Vagina (tissue), 2 donors: ENCODE measurements at places on chromosomes 1 and 21.

DNA sequence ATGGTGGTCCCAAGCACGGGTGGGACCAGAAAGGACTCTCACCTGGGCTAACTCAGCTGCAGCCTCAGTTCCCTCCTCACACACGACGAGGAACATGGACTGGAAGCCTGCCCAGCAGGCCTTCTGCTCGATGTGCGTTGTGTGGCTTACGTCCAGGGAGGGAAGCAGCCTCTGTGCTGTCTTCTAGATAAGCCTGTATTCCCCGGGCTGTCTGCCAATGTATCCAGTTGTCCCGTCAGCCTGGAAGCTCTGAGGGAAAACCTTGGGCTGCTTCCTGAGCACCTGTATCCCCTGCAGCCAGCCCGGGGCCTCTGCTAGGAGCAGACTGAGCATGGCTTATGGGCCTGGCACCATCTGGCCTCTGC, 10.5 kb downstream of the PCSK9 start:
- H3K27ac ChIP-seq: no peak overlapping the region
- H3K4me1 ChIP-seq: no peaks in the 10 kb centered on the region
- H3K36me3 ChIP-seq: no peaks in the 10 kb centered on the region
- DNase-seq: no peak
- no peaks in the 10 kb centered on the region for H3K27me3 ChIP-seq
- no peak overlapping the region for H3K4me3 ChIP-seq

- no peak overlapping the region for H3K4me3 ChIP-seq
- no peak overlapping the region for H3K27ac ChIP-seq
- DNase-seq: no peak
Observed at GRCh38 chr1:80214888-80215540, 1208.5 kb upstream of the ADGRL4 start.

DNA sequence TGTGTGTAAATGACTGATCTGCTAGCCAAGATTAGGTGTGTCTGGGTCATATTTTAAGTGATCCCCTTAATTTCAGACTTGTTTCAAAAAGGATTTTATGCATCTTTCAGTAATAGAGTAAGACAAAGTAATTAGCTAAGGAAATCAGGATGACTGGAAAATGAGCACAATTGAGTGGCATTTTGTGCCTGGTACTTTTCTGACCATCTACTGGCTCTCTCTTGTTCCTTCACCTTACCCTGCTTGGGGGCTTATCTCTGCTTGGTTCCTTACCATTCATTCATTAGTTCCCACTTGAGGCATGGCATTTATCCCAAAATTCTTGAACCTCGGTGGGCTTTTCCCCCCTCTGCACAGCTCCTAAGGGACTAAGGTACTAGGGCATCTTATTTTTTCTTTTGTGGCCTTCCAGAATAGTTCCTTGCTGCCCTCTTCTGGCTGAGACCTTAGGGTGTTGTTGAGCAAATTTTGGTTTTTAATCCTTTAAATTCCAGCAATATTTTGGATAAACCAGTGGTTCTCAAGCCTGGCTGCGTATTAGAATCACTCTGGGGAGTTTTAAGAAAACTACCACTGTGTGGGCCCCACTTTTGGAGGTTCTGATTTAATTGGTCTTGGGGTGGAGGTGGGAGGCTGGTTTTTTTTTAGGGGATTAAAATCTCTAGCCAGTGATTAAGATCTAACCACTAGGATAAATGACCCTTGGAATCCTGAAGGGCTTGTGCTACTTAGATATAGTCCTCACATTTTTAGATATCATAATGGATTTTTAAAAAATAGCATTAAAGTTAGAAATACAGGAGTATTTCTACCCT, 50.8 kb downstream of the HS2ST1 start:
- H3K27me3 ChIP-seq: no peaks in the 10 kb centered on the region
- H3K27ac ChIP-seq: no peak overlapping the region
- H3K4me1 ChIP-seq: no peaks in the 10 kb centered on the region
- no peak for DNase-seq

- no peaks in the 10 kb centered on the region for H3K36me3 ChIP-seq
- no peak overlapping the region for H3K4me3 ChIP-seq
- no peak for DNase-seq
Observed at GRCh38 chr1:231828182-231828920, 201.8 kb downstream of the DISC1 start.

DNA sequence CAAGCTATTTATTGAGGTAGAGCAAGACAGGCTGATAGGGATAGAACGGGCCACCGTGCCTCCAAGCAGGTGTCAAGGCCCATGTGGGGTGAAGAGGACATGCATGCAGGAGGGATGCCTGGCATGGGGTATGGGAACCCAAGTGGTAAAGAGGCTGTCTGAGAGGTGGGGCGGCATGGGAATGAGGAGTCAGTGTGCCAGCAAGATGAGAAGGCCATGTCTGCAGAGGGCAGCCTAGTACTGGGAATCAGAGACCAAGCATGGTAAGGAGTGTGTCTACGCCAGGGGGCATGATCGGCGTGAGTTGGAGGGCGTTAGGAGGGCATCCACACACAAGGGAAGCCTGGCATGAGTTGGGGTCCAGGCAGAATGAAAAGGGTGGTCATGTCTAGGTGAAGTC, 303.7 kb upstream of the PLD5 start:
- no peaks in the 10 kb centered on the region for H3K27me3 ChIP-seq
- H3K4me1 ChIP-seq: no peaks in the 10 kb centered on the region
- H3K4me3 ChIP-seq: no peak overlapping the region
- DNase-seq: no peak
